ENCODE measurements at places on chromosomes 11 and 22. TPM values are rescaled to one million over a fixed set of nuclear protein-coding genes. Genes with fewer than 3 reads are reported as not detected.

DNA sequence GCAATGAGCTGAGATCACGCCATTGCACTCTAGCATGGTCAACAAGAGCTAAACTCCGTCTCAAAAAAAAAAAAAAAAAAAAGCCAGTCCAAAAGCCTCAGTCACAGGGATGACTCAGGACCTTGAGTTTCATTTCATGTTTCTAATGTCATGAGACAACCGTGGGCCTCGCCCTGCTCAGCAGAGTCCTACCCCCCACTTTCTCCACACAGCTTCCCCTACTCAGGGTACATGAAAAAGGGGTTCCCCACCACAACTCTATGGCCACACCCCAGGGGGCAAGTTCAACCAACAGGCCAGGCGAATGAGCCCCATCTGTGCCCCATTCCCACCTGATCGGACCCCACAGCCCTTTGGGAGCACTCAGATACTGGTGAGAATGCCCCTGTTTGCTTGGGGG is 24.3 kb upstream of the ADA2 start:
- DNase-seq, result no peak
- H3K27me3 ChIP-seq, result no peaks in the 10 kb centered on the region
- H3K4me1 ChIP-seq, result no peaks in the 10 kb centered on the region
- H3K4me3 ChIP-seq, result no peak overlapping the region
- no peaks in the 10 kb centered on the region for H3K36me3 ChIP-seq

DNA sequence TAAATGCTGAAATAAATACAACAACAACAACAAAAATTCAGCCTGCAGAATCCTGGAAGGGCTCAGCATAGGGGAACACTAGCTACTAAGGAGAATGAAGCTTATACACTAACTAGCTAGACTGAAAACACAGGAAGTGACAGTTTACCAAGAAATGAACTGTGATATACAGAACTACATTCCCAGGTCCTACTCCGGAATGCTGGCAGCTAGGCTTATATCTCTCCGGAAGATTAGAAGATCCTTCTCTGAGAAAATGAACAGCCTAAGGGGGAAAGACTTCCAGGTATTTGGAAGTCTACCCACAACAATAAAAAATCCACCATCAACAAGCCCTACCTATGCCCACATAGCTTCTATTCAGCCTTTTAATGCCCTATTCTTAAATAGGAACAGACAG is 31.0 kb downstream of the CCDC34 start:
- H3K36me3 ChIP-seq, result no peaks in the 10 kb centered on the region
- no peak overlapping the region for H3K27ac ChIP-seq
- no peak for DNase-seq
- H3K4me1 ChIP-seq, result no peaks in the 10 kb centered on the region

DNA sequence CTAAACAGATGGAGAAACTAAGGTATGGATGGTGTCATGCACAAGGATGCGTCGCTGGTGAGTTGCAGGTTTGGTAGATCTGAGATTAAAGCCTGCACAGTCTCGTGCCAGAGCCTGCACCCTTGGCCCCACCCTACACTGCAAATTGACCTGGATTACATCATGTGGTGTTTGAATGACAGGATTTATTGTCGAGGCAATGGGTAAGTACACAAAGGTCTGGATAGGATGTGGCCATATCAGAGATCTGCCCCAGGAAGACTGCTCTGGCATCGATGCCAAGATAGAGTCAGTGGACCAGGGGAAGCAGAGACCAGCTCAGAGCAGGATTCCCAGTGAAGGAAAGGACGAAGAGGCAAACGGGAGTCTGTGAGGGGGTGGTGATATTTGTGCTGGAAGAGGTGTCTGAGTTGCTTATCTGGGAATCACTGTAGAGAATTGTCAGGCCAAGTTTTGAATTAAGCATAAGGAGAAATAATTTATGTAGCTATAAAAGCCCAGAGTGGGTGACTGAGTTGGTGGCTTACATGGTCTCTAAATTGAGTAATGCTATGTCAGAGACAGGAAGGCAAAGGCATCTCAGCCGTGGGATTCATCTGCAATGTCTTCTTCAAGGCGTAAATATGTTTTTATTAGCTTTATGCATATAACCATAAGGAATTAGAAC is 499.6 kb upstream of the B3GAT1 start:
- H3K36me3 ChIP-seq, result no peaks in the 10 kb centered on the region
- H3K4me1 ChIP-seq, result no peaks in the 10 kb centered on the region
- H3K4me3 ChIP-seq, result no peak overlapping the region
- no peak for DNase-seq
- H3K27ac ChIP-seq, result no peak overlapping the region

Gene STARD10
- total RNA-seq, result 15.9 TPM

GRCh38 chr22:41405588-41405987 is 23.8 kb downstream of the TEF start:
- H3K27ac ChIP-seq, result no peak overlapping the region
- no peaks in the 10 kb centered on the region for H3K36me3 ChIP-seq
- H3K4me1 ChIP-seq, result no peaks in the 10 kb centered on the region
- H3K4me3 ChIP-seq, result no peak overlapping the region
- no peaks in the 10 kb centered on the region for H3K27me3 ChIP-seq

DNA sequence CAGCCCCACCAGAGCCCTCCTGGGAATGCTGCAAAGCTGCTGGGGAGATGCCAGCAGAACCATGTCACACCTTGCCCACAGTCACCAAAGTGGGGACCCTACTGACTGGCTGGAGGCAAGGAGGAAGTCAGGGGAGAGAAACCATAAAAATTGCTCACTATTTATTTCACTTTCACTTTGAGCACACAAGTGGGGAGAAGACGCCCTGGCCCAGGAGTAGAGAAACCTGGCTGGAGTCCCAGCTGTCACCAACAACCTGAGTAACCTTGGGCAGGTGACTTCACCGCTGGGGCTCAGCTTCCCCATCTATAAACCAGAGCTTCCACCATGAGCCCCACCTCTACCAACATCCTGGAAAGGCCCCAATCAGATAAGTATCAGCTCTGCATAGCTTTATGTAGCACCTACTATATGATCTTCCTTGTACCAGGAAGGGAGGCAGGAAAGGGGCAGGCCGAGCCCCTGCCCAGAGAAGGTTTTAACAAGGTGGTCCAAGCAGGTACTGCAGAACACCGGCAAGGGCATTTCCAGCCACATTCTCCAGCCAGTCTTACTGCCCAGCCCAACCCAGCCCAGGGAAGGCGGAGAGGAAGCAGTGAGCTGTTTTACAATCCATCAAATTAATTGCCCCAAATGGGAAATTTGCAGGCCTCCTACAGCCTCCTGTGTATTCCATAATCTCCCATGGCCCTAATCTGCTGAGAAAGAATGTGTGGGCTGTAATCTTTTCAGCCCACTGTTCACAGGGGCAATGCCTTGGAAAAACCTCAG is 27.6 kb downstream of the PLEKHA7 start:
- peaks cover 22% of the 10 kb centered on the region for H3K4me1 ChIP-seq
- no peak overlapping the region for H3K27ac ChIP-seq
- no peaks in the 10 kb centered on the region for H3K27me3 ChIP-seq
- H3K36me3 ChIP-seq, result no peaks in the 10 kb centered on the region
- DNase-seq, result peak; percentile 72

- H3K4me3 ChIP-seq, result no peak overlapping the region
- DNase-seq, result no peak
- H3K4me1 ChIP-seq, result no peaks in the 10 kb centered on the region
- H3K27me3 ChIP-seq, result no peaks in the 10 kb centered on the region
- no peak overlapping the region for H3K27ac ChIP-seq
Observed at GRCh38 chr11:125313271-125314219, 149.0 kb downstream of the PKNOX2 start.

Gene DCDC1
- 0.07 TPM for total RNA-seq

DNA sequence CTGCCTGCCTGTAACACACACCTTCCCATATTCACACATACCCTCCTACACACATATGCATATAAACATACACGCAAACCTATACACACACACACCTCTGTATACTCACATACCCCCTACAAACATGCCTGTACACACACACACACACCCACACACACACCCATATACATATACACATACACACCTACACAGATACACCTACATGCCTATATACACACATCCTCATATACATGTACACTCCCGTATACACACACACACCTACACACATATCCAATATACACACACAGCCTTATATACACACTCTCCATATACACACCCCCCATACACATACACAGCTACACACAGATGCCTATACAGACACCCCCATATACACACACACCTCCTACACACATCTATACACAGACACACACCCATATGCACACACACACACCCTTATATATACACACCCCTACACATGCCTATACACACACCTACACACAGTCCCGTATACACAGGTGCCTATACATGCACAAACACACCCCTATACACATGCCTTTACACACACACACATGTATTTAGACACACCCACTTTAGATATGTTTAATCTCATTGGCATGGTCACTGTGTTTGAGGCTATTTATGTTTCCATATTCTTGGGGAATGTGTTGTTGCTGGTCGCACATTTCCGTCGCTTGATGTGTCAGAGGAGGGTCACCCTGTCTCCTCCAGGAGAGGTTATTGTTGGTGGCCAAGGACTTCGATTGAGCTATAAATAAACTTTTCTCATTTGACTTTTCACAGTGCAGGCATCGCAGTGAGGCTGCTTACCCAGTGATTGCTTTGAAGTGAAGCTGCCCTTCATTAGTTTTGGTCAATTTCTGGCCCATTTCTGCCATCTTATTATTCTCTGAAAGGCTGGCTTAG is 243.3 kb downstream of the TBC1D22A start:
- no peaks in the 10 kb centered on the region for H3K4me1 ChIP-seq
- no peaks in the 10 kb centered on the region for H3K36me3 ChIP-seq
- H3K27ac ChIP-seq, result no peak overlapping the region
- no peaks in the 10 kb centered on the region for H3K27me3 ChIP-seq

GRCh38 chr22:37345863-37346504 is 63.7 kb downstream of the CYTH4 start:
- no peak overlapping the region for H3K27ac ChIP-seq
- no peak for DNase-seq
- H3K36me3 ChIP-seq, result no peaks in the 10 kb centered on the region
- H3K27me3 ChIP-seq, result no peaks in the 10 kb centered on the region

Gene TP53AIP1
- not detected for total RNA-seq

GRCh38 chr11:117903505-117904382 is 25.5 kb downstream of the TMPRSS13 start:
- no peaks in the 10 kb centered on the region for H3K4me1 ChIP-seq
- no peaks in the 10 kb centered on the region for H3K27me3 ChIP-seq
- no peak overlapping the region for H3K27ac ChIP-seq
- no peak for DNase-seq
- H3K36me3 ChIP-seq, result no peaks in the 10 kb centered on the region
- no peak overlapping the region for H3K4me3 ChIP-seq

Gene KCNQ1OT1
- total RNA-seq, result 0.20 TPM

- no peaks in the 10 kb centered on the region for H3K27me3 ChIP-seq
- DNase-seq, result no peak
- no peaks in the 10 kb centered on the region for H3K4me1 ChIP-seq
Observed at GRCh38 chr22:44515779-44516178, 17.7 kb upstream of the RTL6 start.

Gene ROBO4
- not detected for total RNA-seq

GRCh38 chr11:26583550-26583949 is 11.5 kb upstream of the MUC15 start:
- DNase-seq, result no peak
- H3K4me1 ChIP-seq, result no peaks in the 10 kb centered on the region
- no peak overlapping the region for H3K27ac ChIP-seq
- no peak overlapping the region for H3K4me3 ChIP-seq

- H3K4me1 ChIP-seq, result no peaks in the 10 kb centered on the region
- DNase-seq, result no peak
- no peak overlapping the region for H3K27ac ChIP-seq
- H3K4me3 ChIP-seq, result no peak overlapping the region
Observed at GRCh38 chr11:64090806-64091516, 55.2 kb downstream of the FLRT1 start.

Gene CD248
- 3.1 TPM for total RNA-seq

DNA sequence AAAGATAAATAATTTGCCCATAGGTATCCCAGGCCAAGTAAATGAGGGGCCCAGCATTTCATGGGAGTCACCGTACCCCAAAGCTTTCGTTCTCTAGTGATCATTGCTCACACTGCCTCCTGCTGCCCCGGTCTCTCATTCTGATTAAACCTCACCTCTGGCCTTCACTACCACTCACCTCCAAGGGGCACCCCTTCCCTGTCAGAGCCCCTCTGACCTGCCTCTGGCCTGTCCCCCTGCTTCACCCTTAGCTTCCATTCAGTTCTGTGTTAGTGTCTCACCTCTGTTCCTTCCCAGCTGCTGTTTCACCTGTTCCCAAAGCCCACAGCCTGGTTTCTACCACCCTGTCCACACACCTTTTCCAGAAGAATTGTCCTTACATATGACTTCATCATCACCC is 150.3 kb upstream of the E2F8 start:
- no peaks in the 10 kb centered on the region for H3K36me3 ChIP-seq
- H3K4me1 ChIP-seq, result no peaks in the 10 kb centered on the region
- DNase-seq, result no peak

Gene ARFGAP2
- total RNA-seq, result 100 TPM

DNA sequence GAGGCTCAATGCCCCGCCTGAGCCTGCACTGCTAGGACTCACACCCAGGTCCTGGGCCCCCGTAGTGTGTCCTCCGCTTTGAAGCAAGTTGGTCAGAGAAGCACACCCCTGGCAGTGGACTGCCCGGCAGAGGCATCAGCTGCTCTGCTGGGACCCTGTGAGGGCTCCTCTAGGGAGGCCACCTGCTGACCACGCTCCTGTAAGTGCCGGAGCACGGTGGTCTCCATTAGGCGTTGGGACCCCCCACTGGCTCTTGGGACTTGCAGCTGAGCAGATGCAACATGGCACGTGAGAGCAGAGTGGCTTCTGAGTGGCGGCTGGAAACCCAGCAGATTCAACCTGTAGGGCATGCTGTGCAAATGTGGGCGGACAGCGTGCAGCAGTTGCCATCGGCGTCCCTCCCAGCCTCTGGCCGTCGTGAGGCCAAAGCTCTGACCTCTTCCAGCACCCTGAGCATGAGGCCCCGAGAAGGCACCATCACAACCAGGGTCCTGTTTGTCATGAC is 16.9 kb downstream of the MRGPRG start:
- DNase-seq, result no peak
- H3K36me3 ChIP-seq, result no peaks in the 10 kb centered on the region
- no peaks in the 10 kb centered on the region for H3K4me1 ChIP-seq
- no peak overlapping the region for H3K4me3 ChIP-seq
- no peaks in the 10 kb centered on the region for H3K27me3 ChIP-seq
- no peak overlapping the region for H3K27ac ChIP-seq

- H3K27ac ChIP-seq, result peak overlapping the region; percentile 99
- no peak for DNase-seq
Observed at GRCh38 chr11:72813740-72814285, 398 bp upstream of the ATG16L2 start.
